ENCODE measurements at places on chromosomes 13 and 19. TPM values are rescaled to one million over a fixed set of nuclear protein-coding genes. Genes with fewer than 3 reads are reported as not detected.
A peak's percentile ranks its signal among the peaks of the same experiment; 100 is the strongest.

MBD3L2 gene
- total RNA-seq: not detected

ICAM3 gene
- 9.6 TPM for total RNA-seq

SOX1 gene
- total RNA-seq: 0.04 TPM

NKPD1 gene
- 1.3 TPM for total RNA-seq

ZNF471 gene
- 1.1 TPM for total RNA-seq

MBD3L3 gene
- total RNA-seq: not detected

FIZ1 gene
- 12.6 TPM for total RNA-seq

PRTN3 gene
- total RNA-seq: 2.4 TPM

IGSF23 gene
- not detected for total RNA-seq

GRCh38 chr19:13036366-13036976 lies 41.2 kb downstream of the NFIX start:
- H3K4me3 ChIP-seq: no peak overlapping the region
- no peak for DNase-seq
- H3K27me3 ChIP-seq: peaks cover 46% of the 10 kb centered on the region
- H3K36me3 ChIP-seq: no peaks in the 10 kb centered on the region
- no peak overlapping the region for H3K27ac ChIP-seq

- peaks cover 87% of the 10 kb centered on the region for H3K27me3 ChIP-seq
- DNase-seq: peak; percentile 59
- no peaks in the 10 kb centered on the region for H3K36me3 ChIP-seq
- H3K4me3 ChIP-seq: peak overlapping the region; percentile 57
- H3K27ac ChIP-seq: no peak overlapping the region
Measured at GRCh38 chr19:18603958-18604819, 2.4 kb downstream of the CRLF1 start.

- H3K27ac ChIP-seq: no peak overlapping the region
- H3K27me3 ChIP-seq: no peaks in the 10 kb centered on the region
- DNase-seq: no peak
- no peak overlapping the region for H3K4me3 ChIP-seq
Measured at GRCh38 chr19:38713227-38713649, 31.0 kb downstream of the CAPN12 start.

- no peak for DNase-seq
- H3K27me3 ChIP-seq: no peaks in the 10 kb centered on the region
- H3K36me3 ChIP-seq: 0 out of 2 replicates have a peak, but pooled peaks cover 3% of the 10 kb centered on the region
- no peak overlapping the region for H3K4me3 ChIP-seq
Measured at GRCh38 chr13:101109005-101109404, 307.3 kb downstream of the NALCN start.

DNA sequence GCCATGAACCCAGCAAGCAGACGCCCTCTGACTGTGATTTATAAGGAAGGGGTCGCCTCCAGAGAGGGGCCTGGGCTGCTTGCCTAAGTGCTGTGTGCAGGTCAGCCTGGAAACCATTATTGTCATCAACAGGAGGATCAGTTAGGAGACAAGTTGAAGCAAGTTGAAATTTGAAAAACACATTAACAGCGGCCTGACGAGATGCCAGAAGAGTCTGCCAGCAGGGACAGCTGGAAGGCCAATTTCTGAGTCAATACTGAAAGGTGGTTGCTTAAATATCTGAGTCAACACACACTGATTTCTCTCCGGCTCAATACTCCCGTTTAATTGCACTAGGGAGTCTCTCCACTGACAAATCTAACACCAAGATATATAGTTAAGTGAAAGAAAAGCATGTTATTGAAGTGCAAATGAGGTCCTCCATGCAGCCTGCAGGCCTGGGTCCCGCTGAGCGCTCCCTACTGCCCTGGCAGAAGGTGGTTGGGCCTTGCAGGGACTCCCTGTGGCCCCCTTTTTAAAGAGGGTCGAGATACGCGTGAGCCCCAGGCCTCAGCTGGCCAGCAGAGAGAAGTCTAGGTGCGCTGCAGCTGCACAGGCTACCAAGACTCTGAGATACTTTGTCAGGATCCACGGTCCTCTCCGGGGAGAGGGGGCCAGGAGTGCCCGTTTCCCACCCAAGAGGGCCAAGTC lies 91.1 kb downstream of the RNASEH2B start:
- H3K36me3 ChIP-seq: no peaks in the 10 kb centered on the region
- H3K27ac ChIP-seq: no peak overlapping the region
- H3K27me3 ChIP-seq: no peaks in the 10 kb centered on the region
- H3K4me1 ChIP-seq: peaks cover 8% of the 10 kb centered on the region
- DNase-seq: no peak

GRCh38 chr13:33544308-33544707 lies 258.8 kb upstream of the STARD13 start:
- DNase-seq: no peak
- H3K4me1 ChIP-seq: peaks cover 33% of the 10 kb centered on the region

GRCh38 chr19:15210323-15210781 lies 9.6 kb upstream of the NOTCH3 start:
- no peak overlapping the region for H3K27ac ChIP-seq
- H3K27me3 ChIP-seq: no peaks in the 10 kb centered on the region
- no peak overlapping the region for H3K4me3 ChIP-seq
- no peaks in the 10 kb centered on the region for H3K4me1 ChIP-seq
- H3K36me3 ChIP-seq: no peaks in the 10 kb centered on the region

GRCh38 chr13:101417043-101417406 lies 717 bp upstream of the NALCN start:
- no peak overlapping the region for H3K27ac ChIP-seq
- DNase-seq: no peak
- 0 out of 2 replicates have a peak, but pooled peaks cover 3% of the 10 kb centered on the region for H3K4me1 ChIP-seq
- no peaks in the 10 kb centered on the region for H3K36me3 ChIP-seq
- H3K4me3 ChIP-seq: peak overlapping the region; percentile 77

DNA sequence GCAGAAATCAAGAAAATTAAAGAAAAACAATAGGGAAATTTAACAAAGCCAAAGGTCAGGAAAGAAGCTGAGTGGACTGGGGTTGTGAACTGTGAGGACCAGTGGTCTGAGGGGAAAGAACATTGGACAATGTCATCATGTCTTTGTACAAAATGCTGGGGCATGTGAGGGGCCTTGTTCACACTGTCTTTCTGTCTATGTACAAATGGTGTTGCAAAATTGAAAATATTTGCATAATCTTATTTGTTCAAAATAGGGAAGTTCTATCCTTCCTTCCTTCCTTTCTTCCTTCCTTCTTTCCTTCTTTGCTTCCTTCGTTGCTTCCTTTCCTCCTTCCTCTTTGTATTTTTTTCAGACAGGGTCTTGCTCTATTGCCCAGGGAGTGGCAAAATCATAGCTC lies 79.2 kb upstream of the SCEL start:
- H3K27ac ChIP-seq: no peak overlapping the region
- H3K4me1 ChIP-seq: peaks cover 4% of the 10 kb centered on the region
- no peak overlapping the region for H3K4me3 ChIP-seq
- no peaks in the 10 kb centered on the region for H3K27me3 ChIP-seq

DNA sequence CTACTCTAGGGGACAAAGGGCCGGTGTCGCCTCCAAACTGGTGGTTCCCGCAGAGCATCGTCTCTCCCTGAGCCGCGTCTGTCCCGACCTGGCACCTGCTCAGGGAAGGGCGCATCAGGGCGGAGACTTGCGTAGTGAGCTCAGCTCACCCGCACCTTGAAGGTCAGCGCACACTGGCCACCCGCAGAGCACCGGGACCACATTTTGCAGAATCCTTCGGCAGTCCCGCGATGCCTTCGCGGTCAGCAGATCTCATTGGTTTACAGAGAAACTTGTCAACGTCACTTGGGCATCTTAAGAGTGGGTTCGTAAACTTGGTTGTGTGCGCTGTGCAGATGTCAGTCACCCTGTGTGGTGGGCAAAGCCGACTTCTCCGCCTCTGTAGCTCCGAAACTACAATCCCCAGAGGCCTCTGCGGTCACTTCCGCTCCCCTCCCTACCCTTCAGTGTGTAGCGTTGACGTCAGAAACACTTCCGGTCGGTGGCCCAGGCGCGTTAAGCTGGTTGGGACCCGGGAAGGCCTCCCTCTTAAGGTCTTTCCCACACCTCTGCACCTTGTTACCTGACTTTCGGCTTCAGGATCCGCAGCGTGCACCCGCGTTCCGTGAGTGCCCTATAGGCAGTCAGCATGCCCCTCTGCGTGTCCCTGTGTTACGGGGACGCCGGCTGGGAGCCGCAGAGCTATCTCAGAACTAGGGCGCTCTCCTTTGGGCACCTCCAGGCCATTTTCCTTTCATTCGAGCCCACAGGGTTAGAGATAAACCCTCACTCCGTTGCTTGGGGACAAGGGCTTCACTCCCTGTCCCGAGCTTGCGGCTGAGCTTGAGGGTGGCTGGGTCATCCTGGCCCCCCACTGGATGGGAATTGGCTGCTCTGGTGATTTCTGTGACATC lies 36.5 kb upstream of the ZNF527 start:
- H3K27me3 ChIP-seq: no peaks in the 10 kb centered on the region
- peak overlapping the region; percentile 96 for H3K27ac ChIP-seq
- H3K4me1 ChIP-seq: peaks cover 22% of the 10 kb centered on the region
- H3K36me3 ChIP-seq: no peaks in the 10 kb centered on the region
- H3K4me3 ChIP-seq: peak overlapping the region; percentile 80

DNA sequence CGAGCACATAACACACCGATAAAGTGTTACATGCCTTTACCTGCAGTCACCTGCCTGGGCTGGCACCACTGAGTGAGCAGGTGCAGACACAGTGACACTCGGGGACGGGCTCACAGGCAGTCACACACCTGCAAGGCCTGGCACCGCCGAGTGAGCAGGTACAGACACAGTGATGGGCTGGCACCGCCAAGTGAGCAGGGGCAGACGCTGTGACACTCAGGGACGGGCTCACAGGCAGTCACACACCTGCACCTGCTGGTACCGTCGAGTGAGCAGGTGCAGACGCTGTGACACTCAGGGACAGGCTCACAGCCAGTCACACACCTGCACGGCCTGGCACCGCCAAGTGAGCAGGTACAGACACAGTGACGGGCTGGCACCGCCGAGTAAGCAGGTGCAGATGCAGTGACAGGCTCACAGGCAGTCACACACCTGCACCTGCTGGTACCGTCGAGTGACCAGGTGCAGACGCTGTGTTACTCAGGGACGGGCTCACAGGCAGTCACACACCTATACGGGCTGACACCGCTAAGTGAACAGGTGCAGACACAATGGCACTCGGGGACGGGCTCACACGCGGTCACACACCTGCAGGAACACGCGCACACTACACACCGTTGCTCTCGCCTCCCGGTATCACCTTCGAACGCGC lies 470 bp downstream of the ZNF835 start:
- no peak for DNase-seq
- peak overlapping the region; percentile 45 for H3K4me3 ChIP-seq
- no peak overlapping the region for H3K27ac ChIP-seq
- H3K4me1 ChIP-seq: no peaks in the 10 kb centered on the region
- no peaks in the 10 kb centered on the region for H3K36me3 ChIP-seq
- no peaks in the 10 kb centered on the region for H3K27me3 ChIP-seq

DNA sequence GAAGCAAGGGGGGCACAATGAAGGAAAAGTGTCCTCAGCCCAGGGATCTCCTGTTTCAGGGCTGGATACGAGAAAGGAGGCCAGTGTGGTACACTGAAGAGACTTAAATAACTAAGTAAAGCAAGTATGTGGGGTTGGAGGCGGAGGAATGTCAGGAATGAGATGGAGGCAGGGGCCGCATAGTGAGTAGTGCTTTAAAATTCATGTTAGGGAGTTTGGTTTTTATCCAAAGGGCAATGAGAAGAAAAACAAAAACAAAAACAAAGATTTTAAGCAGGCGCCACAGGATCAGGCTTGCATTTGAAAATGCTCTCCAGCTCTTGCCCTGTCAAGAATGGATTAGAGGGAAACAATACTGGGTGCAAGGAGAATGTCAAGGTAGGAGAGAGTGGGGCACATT lies 273.4 kb downstream of the DCLK1 start:
- peak; percentile 94 for DNase-seq
- H3K4me1 ChIP-seq: peaks cover 58% of the 10 kb centered on the region
- H3K27me3 ChIP-seq: no peaks in the 10 kb centered on the region

- no peak overlapping the region for H3K27ac ChIP-seq
- no peaks in the 10 kb centered on the region for H3K4me1 ChIP-seq
- no peaks in the 10 kb centered on the region for H3K36me3 ChIP-seq
- H3K27me3 ChIP-seq: no peaks in the 10 kb centered on the region
Measured at GRCh38 chr19:4301590-4302242, 473 bp downstream of the TMIGD2 start.

DNA sequence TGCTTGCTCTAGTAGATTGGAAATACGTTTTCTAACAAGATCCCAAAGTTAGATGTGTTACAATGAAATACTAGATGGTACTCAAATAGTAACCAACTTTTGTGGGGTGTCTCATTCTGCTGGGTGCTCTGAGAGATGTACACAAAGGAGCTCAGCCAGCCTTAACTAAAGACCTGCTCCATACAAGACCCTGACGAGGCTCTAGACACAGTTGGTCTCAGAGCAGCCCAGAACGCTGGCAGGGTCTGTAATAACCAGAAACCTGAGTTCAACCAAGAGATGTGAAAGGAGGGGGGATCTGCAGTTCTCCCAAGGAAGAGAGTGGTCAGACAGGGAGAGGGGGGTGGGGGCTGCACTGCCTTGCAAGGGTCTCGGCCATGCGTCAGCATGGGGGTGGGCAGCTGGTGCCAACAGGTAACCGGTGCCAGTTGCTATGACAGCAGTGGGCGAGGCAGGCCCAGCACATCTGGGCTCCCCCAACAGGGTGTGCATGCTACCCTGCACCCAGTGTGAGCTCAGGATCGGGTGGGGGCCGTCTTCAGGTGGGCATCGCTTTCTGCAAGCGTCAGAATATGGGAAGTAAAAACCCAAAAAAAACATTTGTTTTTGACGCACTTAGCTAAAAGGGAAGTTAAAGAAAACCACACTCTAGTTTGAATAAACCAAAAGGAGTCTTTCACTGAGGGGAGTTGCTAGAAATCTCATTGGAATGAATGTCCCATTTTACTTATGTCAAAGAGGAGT lies 68.0 kb upstream of the GPR183 start:
- no peaks in the 10 kb centered on the region for H3K27me3 ChIP-seq
- no peak for DNase-seq
- no peak overlapping the region for H3K27ac ChIP-seq
- peaks cover 6% of the 10 kb centered on the region for H3K36me3 ChIP-seq

GRCh38 chr13:30580852-30581502 lies 36.7 kb upstream of the USPL1 start:
- DNase-seq: no peak
- no peaks in the 10 kb centered on the region for H3K4me1 ChIP-seq

GRCh38 chr13:102530751-102531150 lies 66.0 kb upstream of the TPP2 start:
- no peaks in the 10 kb centered on the region for H3K27me3 ChIP-seq
- H3K4me3 ChIP-seq: no peak overlapping the region
- no peaks in the 10 kb centered on the region for H3K36me3 ChIP-seq
- DNase-seq: no peak
- no peak overlapping the region for H3K27ac ChIP-seq
- H3K4me1 ChIP-seq: no peaks in the 10 kb centered on the region

DNA sequence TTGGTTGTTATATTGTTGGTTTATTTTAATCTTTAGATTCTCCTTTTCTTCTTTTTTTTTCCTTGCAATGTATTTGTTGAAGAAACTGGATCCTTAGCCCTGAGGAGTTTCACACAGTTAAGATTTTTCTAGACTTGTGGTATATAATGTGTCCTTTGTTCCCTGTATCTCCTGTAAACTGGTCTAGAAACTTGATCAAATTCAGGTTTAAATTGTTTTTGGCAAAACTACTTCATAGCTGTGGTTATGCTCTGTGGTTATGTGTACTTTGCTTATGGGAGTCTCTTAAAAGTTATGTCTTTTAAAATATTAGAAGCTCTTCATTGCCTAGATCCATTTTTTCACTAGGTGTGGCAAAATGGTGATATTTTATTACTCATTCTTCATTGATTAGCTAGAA lies 3.7 kb upstream of the MTRF1 start:
- H3K36me3 ChIP-seq: peaks cover 7% of the 10 kb centered on the region
- no peaks in the 10 kb centered on the region for H3K27me3 ChIP-seq
- H3K4me1 ChIP-seq: 0 out of 2 replicates have a peak, but pooled peaks cover 5% of the 10 kb centered on the region
- no peak overlapping the region for H3K4me3 ChIP-seq
- DNase-seq: no peak

- H3K27ac ChIP-seq: no peak overlapping the region
- no peak overlapping the region for H3K4me3 ChIP-seq
- no peaks in the 10 kb centered on the region for H3K27me3 ChIP-seq
- DNase-seq: no peak
Measured at GRCh38 chr13:38657191-38657590, 29.7 kb upstream of the FREM2 start.
